ENCODE measurements at places on chromosomes 2 and 18.

DNA sequence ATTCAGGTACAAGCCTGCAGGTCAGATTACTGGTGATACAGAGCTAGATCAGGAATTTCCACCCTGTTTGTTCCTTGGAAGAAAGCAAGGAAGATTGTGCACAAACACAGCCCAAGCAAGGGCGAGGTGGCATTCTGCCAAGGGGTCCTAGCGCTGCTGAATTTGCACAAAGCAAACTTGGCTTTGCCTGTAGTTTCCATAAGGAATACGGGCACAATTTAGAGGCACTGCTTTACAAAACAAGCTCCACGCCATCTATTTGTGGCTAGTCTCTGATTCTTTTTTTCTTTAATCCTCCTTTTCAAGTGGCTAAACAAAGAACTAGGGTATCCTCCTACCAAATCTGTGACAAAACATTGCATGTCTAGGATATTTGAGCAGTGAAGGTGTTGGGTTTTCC is 195.5 kb upstream of the ACVR2A start:
- DNase-seq: no peak

DNA sequence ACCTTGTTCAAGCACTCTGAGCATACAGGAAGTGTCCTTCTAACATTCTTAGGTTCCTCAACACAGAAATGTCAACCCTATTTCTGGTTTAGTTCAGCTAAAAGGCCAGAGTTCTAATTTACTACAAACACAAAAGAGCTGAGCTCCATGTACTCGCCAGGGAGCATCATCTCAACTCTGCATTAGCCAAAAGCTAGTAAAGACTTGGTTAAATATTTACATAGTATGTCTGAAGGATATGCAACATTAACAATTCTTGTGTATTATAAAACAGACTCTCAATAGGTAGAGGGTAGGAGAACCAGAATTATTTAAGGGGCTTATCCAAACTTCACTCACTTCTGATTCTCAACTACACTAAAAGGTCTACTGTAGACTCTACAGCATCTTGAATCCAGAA is 154.6 kb downstream of the THADA start:
- no peak for DNase-seq

DNA sequence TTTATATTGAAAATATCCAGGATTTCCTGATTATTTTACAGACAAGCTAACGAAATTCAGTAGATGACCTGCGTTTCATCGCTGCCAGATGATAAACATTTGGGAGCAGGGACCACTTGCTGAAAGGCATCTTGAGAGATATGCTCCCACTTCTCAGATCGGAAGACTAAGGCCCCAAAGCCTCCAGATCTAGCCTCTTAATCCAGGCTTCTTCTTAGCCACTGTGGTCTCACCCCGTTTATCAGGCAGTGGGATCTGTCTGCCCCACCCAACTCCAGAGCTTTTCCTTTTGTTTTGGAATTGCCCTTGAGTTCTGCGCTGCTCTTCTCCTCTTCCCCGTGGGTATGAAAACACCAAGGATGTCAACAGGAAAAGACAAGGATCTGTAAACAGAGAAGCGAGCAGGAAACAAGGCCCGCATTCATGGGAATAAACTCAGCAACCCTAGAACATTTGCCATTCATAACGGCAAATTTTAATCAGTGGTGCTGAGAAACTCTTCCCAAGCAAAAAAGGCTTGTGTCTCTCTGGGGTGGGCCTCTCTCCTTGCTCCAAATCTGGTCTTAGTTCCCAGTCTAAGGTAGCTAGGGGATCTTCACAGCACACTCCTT is 21.4 kb downstream of the MYL12B start:
- no peak for DNase-seq

- no peak for DNase-seq
Observed at GRCh38 chr2:49042488-49042887, 111.8 kb downstream of the FSHR start.

GRCh38 chr2:207110715-207111114 is 55.0 kb downstream of the KLF7 start:
- DNase-seq: no peak

GRCh38 chr2:39715095-39715494 is 49.4 kb downstream of the TMEM178A start:
- DNase-seq: no peak

- no peak for DNase-seq
Observed at GRCh38 chr2:197147942-197148341, 162.6 kb downstream of the ANKRD44 start.

- DNase-seq: no peak
Observed at GRCh38 chr2:6968319-6969100, 51.3 kb downstream of the RNF144A start.

DNA sequence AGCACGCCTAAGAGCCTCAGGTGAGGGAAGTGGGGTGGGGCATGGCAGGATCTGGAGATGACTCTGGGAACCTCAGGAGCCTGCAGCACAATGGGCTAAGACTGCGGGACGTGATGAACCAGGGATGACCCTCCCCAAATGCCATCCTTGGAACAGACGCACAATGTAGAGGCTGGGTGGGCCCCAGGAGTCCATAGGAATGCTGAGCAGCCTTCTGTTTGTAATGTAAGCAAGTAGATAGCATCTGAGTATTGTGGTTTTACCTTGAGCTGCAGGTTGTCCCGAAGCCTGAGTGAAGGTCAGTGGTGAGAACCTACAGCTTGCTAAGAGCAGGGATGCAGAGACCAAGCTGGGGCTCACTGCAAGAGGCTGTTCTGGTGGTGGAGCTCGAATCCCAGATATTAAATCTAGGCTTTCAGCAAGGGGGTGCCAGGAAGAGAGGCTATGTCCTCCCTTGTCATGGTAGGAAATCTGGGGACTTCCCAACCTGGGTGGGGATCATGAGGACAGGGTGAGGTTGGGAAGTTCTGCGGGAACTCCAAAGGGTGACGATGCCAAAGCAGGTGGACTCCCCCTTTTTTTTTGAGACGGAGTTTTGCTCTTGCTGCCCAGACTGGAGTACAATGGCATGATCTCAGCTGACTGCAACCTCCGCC is 5.8 kb downstream of the SCTR start:
- no peak for DNase-seq

DNA sequence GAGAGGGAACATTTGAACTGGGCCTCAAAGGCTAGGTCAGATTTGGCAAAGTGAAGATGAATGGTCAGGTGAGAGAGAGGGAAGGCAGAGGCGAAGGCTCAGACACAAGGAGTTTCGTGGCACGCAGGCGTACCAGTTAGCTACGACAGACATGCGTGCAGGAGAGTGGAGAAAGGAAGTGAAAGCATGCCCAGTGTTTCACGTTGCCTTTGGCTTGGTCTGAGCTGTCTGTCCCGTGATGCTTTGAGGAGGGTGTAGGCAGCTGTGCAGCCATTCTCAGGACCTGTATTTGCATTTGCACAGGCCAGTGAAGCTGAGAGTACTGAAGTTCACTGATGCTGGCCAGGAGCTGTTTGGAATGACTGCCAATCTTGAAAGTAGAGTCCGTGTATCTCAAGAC is 69.5 kb downstream of the HNRNPLL start:
- no peak for DNase-seq

DNA sequence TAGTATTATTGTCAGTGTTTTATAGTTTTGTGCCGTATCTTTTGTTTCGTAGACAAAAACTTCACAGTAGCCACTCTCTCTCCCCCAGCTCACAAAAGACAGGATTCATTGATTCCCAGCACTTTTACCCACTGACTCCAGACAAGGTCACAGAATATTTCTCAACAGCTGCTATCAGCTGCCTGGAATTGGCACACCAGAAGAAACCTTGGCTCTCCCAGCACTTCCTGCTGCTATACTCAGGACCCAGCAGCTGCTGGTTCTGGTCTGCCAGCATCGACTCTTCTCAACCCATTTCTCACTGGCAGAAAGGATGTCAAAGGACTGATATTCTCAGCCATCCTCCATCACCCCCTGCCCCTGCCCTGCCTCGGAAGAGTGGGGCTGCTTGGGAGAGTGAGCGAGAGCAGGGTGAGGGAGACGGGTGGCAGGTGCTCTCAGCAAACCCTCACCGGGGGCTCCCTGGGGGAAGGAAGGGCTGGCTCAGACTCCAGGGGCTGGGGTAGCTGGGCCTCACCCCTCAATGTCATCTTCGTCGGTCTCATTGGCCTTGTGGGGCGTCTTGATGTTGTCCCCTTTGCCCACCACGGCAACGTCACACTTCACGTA is 6.1 kb upstream of the OTOF start:
- DNase-seq: no peak

DNA sequence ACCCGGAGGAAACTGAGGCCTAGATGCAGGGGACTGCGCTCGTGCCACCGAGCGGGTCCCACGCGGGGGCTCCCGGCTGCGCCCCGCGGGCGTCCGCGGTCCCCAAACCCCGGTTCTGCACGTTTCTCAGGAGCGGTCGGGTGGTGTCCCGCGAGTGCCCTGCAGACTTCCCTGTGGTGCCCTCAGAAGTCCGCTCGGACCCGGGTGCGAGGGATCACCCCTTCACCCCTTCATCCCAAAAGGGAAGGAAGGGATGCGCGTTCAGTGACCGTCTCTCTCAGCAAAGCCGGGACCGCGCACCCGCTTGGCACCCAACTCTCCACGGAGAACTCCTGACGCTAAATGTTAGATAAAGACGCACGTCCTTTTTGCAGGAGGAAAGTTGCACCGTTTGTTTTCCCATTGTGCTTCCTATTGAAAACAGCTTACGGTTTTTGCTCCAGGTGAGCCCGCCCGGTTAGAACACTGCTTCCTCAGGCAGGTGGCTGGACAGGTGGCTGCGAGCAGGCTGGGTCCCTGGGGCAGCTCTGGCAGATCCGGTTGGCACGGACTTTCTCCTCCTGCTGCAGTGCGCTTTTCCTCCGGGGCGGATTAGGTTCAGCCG is 779 bp downstream of the DGKD start:
- DNase-seq: peak; percentile 13

DNA sequence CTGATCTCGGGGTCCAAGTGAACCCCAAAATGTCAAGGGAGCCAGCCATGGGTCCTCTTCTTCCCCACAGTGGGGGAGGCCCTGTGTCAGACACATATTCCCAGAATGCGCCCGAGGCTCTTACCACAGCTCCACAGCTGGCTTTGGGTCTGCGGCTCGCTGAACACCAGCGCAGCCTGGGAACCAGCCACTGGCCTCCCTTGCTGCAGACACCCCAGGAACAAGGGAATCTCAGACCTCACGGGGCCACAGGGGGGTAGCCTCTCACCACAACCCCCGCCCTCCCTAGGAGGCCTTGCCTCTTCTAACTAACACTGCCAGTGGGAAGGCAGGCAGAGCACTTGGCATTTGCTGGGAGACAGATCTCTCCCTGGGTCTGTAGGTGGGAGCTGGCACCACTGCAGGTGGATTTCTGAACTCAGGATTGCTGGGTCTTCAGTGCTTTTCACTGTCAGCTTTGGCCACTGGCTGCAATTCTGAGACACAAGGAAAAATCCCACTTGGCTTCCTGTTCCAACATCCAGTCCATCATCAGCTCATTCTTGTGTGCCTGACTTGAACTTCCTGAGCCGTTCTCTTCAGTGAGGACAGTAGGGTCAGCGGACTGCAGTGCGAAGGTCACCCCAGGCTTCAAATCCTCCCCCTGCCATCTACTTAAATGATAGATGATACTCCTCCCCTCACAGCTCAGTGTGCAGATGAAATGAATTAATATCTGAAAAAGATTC is 128.7 kb downstream of the CAPN13 start:
- DNase-seq: no peak

GRCh38 chr2:239292959-239293774 is 107.7 kb downstream of the HDAC4 start:
- DNase-seq: no peak

- DNase-seq: no peak
Observed at GRCh38 chr2:218043100-218043499, 26.0 kb upstream of the RUFY4 start.

DNA sequence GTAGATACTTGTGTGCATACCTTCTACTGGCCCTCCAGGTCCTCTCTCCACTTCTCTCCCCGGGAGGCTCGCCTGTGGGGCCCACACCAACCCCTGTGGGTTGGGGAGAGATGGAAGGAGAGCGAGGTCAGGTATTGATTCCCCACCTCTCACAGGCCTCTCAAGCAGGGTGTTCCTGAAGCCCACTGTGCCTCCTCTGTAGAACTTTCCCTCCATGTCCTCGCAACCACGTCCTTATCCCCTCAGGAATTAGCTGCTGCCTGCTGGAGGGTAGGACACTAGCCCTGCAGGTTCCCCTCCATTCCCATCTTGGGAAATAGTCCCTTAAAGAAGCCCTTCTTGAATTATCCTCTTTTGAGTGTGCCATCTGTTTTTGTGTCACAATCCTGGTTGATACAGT is 38.9 kb upstream of the KLF11 start:
- no peak for DNase-seq

DNA sequence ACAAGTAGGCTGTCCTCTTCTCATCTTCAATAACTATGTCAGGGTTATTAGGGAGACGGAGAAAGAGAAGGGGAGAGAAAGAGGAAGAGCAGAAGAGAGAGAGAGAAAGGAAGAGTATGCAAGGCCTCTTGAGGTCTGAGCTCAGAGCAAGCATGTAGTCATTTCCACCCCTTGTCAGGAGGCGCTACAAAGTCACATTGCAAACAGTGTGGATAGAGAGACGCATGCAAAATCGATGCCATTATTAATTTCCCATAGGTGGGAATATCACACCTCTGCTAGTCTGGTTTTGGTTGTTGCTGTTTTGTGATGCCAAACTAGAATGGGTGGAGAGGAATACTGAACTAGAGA is 24.2 kb upstream of the SERPINE2 start:
- no peak for DNase-seq

DNA sequence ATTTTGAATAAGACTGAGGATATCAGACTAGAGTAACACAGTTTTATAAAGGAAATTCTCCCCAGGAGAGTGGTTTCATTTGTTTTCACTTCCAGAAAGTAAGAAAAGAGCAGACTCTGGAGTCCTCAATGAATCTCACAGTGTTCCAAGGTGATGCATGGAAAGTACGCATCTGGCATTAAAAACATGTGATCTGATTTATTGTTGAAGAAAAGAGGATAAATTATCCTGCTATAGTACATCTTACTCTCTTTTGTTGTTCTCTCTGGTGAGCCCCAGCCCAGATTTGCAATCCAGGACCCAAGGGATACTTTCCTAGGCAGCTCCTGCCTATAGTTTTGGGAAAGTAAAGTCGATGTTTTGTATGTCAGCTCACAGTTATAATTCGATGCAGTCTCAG is 285.9 kb downstream of the CTNNA2 start:
- no peak for DNase-seq

GRCh38 chr18:31371989-31372388 is 4.6 kb upstream of the DSG4 start:
- no peak for DNase-seq

DNA sequence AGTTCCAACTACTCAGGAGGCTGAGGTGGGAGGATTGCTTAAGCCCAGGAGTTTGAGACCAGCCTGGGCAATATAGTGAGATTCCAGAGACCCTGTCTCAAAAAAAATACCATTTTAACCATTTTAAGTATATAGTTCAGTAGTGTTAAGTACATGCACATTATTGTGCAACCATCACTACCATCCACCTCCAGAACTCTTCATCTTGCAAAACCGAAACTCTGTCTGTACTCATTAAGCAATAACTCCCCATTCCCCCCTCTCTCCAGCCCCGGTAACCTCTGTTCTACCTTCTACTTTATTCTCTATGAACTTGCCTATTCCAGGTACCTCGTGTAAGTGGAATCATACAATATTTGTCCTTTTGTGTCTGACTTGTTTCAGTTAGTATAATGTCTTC is 86.4 kb downstream of the GFPT1 start:
- DNase-seq: no peak

- DNase-seq: no peak
Observed at GRCh38 chr2:167132066-167132465, 243.8 kb downstream of the XIRP2 start.

GRCh38 chr2:42317486-42317885 is 43.5 kb downstream of the COX7A2L start:
- DNase-seq: no peak

- peak; percentile 4 for DNase-seq
Observed at GRCh38 chr2:230898016-230898712, 26.9 kb downstream of the GPR55 start.

Data from activated CD4-positive, alpha-beta T cell treated with anti-CD3 and anti-CD28 coated beads, Interleukin-2, amount 10 ng/mL, durations not matched to agents 7 days and 5 days (primary cell).